GM18507 (cell line): ENCODE measurements at places on chromosomes 4 and X.

DNA sequence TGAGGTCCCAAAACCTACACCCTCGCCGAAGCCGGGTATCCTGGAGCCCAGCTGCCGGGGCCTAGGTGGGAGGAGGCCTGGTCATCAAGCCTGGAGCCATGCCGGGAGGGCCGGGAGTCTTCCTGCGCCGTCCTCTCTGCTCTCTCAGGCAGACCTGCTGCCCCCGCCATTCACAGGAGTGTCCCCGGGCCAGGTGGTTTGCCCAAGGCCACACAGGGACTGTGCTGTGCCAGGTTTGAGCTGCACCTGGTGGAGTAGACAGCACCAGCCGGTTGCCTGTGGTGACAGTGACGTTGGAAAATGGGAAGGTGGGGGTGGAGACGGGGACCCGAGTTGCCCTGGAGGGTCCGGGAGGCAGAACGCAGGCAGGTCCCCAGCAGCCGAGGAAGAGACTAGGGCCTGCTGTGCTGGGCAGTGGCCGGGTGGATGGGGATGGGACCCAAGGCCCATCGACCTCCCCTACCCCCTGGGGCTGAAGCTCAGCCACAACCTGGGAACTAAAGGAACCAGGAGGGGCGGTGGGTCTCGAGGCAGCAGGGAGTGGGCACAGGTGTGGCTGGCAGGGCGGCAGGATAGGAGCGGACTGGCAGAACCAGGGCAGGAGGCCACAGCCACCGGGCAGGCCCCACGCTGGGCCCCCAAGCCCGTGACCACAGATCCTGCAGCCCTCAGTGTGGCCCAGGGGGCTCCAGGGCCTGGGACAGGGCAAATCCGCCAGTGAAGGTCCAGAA lies 9.5 kb downstream of the DOK7 start:
- no peak for DNase-seq

DNA sequence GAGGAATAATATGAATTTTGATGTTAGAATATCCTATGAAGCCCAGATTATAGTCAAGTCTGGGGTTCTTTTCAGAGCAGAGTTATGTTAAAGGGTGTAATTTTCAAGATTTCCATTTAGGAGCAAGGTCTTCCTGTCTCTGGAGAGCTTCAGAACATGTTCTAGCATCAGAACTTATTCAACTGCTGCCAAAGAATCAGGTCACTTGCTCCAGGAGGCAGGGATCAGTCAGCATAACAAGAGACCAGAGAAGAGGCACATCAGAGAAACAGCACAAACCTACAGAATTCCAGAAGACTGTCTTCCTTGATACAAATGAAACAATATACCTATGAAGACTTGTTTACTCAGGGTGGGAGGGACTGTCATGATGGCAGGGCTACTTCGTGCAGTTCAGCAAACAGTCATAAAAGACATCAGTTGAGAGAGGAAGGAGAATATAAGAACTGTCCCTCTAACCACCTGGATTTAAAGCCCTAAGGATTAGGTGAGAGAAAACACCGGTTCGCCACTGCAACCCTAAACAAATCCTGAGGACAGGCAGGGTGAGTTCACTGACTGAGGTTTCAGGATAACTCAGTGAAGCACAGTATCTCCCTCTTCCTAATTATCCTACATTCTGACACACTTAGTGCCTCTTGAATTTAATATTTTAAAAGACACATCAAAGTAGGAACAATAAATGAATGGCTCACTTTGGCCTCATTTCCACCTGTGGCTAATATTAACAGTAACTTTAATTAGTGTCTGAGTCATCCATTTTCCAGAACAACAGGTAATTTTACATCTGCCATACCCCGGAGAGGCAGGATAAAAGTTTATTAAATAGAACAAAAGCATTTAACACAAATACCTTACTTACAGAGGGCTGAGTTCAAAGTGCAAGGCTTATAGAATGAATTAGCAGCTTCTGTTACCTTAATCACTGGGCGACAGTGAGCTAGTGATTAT lies 93.0 kb downstream of the HDAC8 start:
- no peak for DNase-seq

DNA sequence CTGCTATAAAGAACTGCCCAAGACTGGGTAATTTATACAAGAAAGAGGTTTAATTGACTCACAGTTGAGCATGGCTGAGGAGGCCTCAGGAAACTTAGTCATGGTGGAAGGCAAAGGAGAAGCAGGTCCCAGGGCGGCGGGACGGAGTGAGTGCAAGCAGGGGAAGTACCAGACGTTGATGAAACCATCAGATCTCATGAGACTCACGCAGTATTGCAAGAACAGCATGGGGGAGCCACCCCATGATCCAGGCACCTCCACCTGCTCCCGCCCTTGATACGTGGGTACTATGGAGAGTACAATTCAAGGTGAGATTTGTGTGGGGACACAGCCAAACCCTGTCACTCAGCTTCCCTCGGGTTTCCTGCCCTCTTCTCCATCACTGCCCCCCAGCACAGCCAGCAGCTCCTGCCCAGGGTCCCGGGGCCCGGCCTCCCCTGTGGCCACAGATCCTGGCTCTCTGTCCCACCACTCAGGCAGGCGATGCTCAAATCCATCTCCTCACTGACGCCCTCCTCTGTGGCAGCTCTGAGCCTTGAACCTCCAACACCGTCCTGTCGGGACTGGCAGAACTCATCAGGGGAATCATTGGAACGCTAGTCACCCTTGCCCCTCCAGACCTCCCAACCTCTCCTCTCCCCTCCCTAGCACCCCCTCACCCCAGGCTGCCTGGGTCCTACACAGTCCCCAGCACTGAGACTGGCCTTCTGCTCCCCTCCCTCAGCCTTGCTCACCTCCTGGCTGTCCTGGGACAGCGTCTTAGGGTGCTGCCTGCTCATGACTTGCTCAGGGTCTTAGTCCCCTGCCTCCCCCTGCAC lies 37.6 kb downstream of the FGFRL1 start:
- no peak for DNase-seq

- DNase-seq, result no peak
Measured at GRCh38 chr4:55598641-55599040, 6.6 kb upstream of the PDCL2 start.

DNA sequence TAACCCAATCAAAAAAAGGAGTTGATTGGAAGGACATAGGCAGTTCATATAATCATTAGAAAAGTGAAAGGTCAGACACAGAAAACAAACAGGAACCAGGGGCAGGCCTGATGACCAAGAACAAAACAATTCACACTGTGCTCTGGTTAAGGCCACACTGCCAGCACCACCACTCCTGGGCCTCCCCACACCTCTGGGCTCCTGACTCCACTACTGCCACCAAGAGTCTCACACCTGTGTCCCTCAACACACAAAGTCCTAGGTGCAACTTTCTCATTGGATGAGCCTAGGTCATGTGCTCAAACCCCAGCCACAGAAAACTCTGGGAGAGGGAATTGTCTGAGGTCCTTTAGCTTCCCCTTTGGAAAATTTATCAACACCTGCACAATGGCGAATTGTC lies 11.1 kb upstream of the FAM9C start:
- DNase-seq, result no peak

- no peak for DNase-seq
Measured at GRCh38 chr4:93203708-93204107, 624.8 kb upstream of the ATOH1 start.

DNA sequence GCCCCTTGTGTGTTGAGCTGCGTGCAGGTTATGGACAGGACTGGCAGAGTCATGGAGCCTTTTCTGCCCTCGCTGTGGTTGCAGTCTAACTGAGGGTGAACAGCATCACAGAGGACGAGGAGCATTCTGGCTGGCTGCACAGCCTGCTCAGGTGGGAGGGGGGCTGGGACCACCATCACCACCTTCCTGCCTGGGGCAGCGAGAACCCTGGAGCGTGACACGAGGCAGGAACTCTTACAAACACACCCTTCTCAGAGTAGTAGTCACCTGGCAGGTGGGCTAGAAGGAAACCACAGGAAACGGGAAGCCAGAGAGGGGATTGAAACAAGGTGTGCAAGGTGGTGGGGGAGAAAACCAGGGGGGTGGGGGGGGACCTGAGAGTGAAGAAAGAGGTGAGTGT lies 25.6 kb downstream of the TKTL1 start:
- DNase-seq, result no peak
